Effector CD4-positive, alpha-beta T cell (primary cell): ENCODE measurements at places on chromosomes 2 and 18.

GRCh38 chr2:85785027-85785822 lies 31.4 kb downstream of the ATOH8 start:
- no peak for DNase-seq

DNA sequence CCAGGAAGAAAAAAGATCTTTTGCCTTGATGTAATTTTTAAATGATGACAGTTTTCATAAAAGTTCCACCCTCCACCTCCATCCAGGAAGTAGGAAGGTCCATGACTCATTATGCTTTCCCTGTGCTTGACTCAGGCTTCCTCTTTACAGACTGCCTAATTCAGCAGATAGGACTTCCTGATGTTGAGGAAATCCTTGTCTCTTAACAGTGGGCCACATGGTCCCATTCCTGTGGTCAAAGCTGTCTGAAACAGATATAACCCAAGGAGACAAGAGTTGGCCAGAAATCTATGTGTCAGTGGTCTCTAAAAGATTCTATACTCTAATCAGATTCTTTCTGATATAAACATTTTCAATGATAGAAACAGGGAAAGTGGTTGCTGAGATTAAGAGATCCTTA lies 119.1 kb downstream of the BAZ2B start:
- DNase-seq = no peak

DNA sequence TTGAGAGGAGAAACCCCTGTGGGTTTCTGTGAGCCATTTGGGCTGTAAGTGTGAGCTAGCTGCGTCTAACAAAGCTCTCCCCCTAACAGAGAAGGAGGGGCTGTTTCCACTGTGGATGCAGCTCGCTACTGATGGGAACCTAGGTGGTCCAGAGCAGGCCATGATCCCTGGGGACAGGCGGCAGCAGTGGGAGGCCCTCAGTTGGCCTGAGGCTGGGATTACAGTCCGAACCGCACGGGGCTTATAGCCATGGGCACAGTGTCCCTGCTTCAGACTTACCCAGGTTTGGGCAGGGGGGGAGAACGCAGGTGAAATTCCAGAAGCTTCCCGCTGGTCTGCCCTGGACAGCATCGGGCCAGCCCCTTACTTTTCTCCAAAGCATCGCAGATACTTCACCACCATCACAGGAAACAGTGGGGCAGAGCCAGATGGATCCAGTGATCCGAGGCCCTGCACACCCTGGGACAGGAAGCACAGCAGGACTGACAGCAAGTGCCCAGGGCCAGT lies 139.4 kb downstream of the SEPTIN10 start:
- no peak for DNase-seq

GRCh38 chr2:196242131-196242620 lies 70.8 kb upstream of the STK17B start:
- DNase-seq = no peak

- no peak for DNase-seq
These were observed 9.0 kb downstream of the SNORC start for GRCh38 chr2:232878855-232879617.
